ENCODE measurements at places on chromosomes 11 and 22.

DNA sequence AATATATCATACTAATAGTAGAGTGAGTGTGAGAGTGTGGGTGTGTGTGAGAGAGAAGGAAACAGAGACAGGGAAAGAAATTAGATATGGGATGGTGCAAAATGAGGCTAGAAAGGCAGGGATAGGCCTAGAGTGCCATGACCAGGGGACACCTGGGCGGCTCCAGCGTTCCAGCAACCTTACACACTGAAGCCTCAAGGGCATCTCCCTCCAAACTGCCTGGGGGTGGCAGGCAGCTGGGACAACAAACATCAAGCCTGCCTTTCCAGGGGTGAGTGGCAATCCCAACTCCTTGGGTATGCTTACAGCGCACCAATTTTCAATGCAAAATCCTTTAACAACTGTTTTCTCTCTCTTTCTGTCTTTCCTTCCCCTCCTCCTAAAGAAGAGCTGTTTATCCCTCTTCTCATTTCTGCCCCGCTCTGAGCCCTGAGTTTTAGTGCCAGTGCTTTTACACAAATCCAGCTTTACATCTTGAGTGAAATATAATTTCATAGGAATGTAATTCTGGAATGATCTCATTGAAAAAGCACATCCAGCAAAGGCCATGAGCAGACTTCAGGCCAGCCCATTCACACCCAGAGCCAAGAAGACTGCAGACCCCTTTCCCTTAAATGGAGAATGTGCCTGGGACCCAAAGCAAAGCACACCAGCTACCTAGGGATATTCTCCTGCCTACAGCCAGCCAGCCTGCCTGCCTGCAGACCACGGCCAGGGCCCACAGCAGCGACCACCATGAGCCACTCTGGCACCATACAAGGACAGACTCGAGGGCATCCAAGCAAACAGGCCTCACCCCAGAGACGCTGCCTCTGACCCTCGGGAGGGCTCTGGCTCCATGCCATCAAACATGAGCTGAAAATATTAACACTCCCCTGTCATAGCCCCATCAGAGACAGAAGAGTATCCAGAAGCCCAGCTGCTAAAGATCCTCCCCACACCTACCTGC, 90.3 kb downstream of the RPL27A start:
- DNase-seq, result no peak

DNA sequence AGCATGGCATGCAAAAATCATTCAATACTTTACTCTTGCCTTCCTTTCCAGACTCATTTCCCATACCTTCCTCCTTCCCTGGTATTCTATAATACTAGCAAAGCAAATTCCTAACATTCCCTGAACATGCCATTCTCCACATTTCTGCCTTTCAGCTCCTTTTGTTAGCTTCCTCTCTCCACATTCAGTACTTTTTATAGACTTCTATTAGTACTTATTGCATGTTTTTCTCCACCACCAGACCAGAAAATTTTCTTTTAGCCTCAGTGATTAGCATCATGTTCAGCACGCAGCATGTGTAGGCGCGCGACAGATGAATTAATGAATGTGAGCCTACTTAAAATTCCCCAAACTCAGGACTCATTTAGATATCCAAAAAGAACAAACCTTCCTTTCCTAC, 935.3 kb downstream of the DLG2 start:
- DNase-seq, result no peak

- DNase-seq, result no peak
Measured at GRCh38 chr22:48566741-48567140, 1260.9 kb downstream of the BRD1 start.

- DNase-seq, result no peak
Measured at GRCh38 chr11:11247086-11247485, 106.0 kb downstream of the CSNK2A3 start.

GRCh38 chr22:50303515-50303847, 4.0 kb downstream of the PLXNB2 start:
- no peak for DNase-seq

- no peak for DNase-seq
Measured at GRCh38 chr11:95483339-95483738, 252.3 kb upstream of the SESN3 start.

- no peak for DNase-seq
Measured at GRCh38 chr11:120023551-120023950, 114.4 kb downstream of the TRIM29 start.

- no peak for DNase-seq
Measured at GRCh38 chr11:9615031-9615451, 41.6 kb downstream of the WEE1 start.

GRCh38 chr11:93520726-93521509, 22.3 kb downstream of the SMCO4 start:
- DNase-seq, result no peak

- no peak for DNase-seq
Measured at GRCh38 chr11:59787816-59788215, 22.8 kb downstream of the MRPL16 start.

DNA sequence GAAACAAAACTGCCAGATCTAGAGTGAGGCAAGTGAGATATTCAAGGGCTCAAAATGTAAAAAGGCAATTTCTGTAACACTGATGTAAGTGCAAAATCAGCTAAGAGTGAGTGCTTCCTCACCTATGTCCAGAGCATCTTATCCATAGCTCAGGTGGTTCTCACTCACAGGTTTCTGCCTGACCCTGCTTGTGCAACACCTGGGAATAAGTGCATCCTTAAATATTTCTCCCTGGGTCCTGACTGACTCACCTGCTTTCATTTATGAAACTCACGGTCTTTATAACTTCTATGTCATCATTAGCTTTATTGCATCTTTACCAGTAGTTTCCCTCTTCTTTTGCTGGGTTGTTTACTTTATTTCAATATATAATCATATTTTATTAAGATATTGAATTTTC, 260.6 kb downstream of the CNTN5 start:
- DNase-seq, result no peak

- DNase-seq, result no peak
Measured at GRCh38 chr11:115869780-115870431, 365.7 kb upstream of the CADM1 start.

DNA sequence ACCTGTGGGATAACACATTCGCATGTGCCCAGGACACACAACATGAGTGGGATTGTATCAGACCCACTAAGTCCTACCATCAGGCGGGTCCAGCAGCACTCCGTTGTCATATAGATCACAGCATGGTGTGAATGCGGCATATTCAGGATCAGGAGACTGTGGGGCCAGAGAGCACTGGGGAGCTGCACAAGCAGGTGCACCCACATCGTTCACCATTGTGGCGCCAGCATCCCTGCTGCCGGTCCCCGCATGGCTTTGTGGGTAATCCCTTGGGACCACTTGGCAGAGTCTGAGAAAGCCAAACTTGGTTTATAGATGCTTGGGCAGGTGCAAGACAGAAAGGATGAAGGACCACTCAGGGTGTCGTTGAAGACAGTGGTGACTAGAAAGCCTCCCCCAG, 201.6 kb upstream of the B3GAT1 start:
- no peak for DNase-seq

GRCh38 chr11:113690619-113691569, 15.2 kb downstream of the TMPRSS5 start:
- no peak for DNase-seq

GRCh38 chr11:17974246-17974645, 38.6 kb downstream of the SERGEF start:
- no peak for DNase-seq

DNA sequence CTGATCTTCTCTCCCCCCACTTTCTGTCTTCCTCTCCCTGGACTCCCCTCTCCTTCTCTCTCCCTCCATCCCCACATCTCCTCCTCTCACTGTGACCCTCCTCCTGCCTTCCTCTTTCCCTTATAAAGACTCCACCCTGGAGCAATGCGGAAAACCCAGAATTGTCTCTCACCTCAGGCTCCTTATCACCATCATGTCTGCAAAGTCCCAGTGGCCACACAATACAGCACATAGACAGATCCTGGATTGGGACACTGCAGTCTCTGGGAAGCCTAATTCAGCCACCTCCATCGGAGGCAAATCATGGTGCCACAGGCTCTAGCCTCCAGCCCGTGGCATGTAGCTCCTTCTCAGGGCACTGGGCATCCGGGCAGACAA, 2.7 kb downstream of the RFPL2 start:
- DNase-seq, result no peak

- no peak for DNase-seq
Measured at GRCh38 chr11:84289381-84289906, 1003.3 kb upstream of the CCDC90B start.

DNA sequence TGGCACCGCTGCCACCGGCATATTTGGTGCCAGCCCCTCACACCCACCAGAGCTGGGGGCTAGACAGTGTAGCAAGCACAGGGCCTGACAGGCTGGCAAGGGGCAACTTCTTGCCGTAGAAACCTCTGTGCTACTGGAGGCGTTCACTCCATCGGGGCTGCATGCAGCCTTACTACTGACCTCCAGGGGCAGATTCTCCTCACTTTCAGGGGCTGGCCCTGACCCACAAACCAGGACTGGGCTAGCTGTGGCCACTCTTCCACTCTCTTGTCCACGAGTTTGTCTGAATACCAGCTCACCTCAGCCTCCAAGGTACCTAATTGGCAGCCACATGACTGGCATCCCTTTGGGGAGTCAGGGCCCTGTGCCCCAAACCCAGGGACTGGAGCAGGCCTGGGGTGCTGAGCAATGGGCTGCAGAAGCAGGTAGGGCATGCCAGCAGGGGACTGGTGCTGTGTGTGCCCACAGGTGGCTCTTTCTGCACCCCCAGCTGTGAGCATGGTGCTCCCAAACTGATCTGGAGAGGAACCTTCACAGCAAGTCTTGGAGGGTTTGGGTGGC, 2.1 kb upstream of the LMO1 start:
- DNase-seq, result no peak

DNA sequence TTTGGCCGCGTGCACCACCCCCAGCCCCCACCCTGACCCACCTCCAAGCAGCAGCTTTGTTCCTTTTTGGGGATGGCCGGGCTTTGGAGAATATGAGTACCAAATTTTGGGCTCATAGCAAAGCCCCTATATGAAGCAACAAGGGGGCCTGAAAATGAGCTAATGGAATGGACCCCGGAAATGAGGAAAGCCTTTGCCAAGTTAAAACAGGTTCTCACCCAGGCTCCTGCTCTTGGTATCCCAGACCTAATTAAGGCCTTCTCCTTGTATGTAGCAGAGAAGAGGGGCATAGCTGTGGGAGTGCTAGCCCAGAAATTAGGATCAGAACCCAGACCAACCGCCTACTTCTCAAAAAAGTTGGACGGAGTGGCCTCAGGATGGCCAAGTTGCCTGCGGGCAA, 87.0 kb downstream of the PIWIL4 start:
- DNase-seq, result no peak

- DNase-seq, result no peak
Measured at GRCh38 chr11:12666915-12667314, 7.3 kb upstream of the TEAD1 start.

DNA sequence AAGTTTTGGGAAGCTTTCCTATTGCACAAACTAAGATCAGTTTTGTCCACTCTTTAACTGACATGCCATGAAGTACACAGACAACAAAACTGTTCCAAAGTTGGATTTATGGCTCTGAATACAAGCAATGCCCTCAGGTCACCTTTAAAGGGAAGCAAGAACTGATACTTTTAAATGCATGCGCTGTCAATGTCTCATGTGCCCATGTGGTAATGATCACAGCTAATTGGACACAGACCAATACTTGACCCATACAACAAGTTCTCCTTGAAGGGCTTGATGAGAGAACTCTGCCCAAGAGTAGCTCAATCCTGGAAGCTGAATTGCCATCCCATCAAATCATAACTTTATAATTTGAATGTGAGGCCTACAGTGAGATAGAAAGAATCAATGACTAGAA, 624.9 kb downstream of the ETS1 start:
- DNase-seq, result no peak

DNA sequence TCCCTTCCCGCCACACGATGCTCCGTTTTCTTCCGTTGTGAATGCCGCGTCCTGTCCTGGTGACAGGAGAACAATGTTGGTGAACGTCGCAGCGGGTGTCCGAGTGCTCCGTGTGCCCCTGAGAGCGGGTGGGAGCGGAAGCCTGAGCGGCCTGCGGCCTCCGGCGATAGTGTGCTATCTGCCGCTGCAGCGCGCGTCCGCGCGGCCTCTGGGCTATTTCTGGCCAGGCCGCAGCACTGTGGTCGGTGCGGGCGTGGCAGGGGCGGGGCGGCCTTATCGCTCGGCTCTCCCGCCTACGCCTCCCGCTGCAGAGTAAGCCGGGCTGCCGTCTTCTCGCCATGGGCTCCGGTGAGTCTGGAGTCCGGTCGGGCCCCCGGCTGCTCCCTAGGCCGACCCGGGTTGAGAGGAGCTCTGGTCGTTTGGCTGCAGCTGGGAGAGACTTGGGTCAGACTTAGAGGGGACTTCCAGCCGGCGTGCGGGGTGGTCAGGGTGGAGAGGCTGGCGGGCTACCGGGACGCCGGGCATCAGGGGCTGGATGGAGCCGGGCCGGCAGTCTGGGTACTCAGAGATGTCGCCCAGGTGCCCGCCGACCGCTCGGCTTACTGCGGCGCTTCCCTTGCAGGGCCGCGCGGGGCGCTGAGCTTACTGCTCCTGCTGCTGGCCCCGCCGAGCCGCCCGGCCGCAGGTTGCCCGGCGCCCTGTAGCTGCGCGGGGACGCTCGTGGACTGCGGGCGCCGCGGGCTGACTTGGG, at the start of gene GP1BB:
GP1BB (plus strand) TSS at position 308 of the 751 bp plus-strand sequence; CDS start at position 339, 31 bp downstream.
- peak; percentile 52 for DNase-seq
